ENCODE measurements at places on chromosomes 1 and 21.

DNA sequence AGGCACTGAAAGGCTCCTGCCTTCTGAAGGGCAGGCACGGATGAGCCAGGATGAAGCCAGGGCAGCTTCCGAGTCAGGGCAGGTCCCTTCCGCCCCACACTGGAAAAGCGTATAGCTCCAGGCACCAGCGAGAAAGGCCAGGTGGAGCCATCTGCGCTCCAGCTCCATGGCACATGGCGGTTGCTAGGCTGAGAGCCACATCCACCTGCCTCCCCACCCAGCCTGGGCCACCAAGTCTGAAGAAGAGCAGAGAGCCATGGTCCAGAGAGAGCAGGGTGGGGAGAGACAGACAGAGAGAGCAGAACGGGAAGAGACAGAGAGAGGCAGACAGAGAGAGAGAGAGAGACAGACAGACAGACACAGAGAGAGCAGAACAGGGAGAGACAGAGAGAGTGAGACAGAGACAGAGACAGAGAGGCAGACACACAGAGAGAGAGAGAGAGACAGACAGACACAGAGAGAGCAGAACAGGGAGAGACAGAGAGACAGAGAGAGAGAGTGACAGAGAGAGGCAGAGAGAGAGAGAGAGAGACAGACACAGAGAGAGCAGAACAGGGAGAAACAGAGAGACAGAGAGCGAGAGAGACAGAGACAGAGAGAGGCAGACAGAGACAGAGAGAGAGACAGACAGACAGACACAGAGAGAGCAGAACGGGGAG, 5.2 kb downstream of the FNDC10 start:
- DNase-seq: no peak

GRCh38 chr1:64616039-64616438, 128.8 kb upstream of the RAVER2 start:
- DNase-seq: no peak

DNA sequence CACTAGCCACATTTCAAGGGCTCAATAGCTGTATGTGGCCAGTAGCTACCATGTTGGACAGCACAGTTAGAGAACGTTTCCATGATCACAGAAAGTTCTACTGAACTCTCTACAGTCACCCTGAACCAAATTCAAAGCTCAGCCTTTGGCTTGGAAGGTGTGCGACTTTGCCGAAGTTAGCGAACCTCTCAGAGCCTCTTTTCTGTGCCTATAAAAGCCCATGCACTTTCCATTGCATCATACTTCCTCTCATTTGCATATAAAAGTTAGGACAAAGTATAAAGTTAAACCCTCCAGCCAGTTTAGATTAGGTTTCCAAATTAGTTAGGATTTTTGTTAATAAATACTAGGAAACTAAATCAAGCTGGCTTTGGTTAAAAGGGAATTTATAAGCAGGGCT, 4.7 kb upstream of the SLC1A7 start:
- DNase-seq: no peak

DNA sequence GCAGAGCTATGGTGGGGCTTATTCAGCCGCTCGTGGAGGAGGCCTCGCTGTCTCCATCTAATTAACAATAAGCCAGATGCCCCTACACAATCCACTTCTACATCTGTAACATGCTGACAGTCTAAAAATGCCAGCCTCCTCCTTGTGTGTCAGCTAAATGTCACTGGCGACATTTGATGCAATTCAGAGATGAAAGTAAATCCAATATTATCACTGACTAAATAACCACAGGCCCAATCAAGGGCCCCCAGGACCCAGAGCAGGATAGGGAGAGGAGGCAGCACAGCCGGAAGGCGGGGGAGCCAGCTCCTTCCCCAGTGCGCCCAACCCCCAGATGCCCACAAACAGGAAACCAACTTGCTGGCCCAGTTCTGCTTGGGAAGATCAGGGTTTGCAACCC, 76.6 kb downstream of the DMRTA2 start:
- DNase-seq: no peak

DNA sequence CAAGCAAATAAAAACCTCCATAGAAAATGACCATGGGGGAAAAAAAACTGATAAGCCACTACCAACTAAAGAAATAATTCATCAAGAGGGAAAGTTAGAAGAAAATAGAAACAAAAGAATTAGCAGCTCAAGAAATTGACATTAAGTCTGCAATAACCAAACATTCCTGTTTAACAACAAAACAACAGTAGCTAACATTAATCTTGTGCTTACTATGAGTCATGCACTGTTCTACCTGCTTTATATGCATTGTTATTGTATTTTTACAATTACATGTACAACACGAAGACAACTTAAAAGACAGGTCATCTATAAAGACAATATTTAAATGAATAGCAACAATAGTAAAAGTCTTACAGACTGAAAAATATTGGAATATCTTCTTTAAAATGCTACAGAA, 34.4 kb upstream of the LRRC7 start:
- no peak for DNase-seq

DNA sequence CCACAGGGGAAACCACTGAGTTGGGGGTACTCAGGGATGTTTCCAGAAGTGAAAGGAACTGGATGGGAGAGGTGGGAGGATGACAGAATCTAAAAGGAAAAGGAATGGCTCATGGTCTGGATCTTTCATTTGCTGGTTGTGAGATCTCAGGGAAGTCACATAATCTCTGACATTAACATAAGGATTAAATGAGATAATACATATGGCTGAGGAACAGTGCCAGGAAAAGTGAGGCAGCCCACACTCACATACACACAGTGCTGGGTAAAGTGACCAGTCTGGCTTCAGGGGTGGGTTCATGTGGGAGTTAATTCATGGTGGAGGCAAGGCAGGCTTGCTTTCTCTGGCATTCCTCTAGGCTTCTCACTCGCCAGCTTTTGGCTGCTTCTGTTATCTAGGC, 3.9 kb upstream of the PTCH2 start:
- DNase-seq: no peak

GRCh38 chr1:177830531-177831135, 139.2 kb downstream of the SEC16B start:
- no peak for DNase-seq

GRCh38 chr1:151142411-151143056, 3.9 kb downstream of the SEMA6C start:
- no peak for DNase-seq

GRCh38 chr1:94081566-94082344, 39.2 kb downstream of the ABCA4 start:
- no peak for DNase-seq

DNA sequence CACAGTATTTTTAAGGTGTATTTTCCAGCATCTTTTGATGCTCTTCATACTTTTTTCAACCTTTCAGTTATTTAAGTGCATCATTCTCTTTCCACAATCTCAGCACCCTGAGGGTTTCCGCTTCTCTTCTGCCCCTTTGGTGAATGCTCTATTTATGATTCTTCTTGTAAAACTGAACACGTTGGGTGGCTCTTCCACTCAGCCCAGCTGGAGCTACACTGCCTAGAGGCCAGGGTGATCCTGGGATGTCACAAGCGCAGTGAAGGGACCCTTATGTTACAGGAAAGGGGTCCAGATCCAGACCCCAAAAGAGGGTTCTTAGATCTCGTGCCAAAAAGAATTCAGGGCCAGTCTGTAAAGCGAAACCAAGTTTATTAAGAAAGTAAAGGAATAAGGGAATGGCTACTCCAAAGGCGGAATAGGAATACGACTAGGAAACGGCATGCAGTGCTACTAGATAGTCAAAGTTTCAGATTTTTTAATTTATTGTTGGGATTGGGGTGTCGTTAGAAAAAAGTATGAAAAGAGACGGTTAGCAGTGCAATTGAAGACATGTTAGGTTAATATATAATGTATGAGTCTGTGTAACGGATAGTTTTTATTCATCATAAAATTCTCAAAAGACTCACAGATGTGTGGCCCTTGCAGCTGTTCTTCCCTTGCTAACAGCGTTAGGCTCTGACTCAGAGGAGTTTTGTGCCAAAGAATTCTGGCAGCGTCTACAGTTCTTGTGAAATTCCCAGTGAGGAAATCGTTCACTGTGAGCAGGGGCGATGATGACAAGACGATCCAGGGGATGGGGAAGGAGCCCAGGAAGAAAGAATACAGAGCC, 14.4 kb upstream of the ERVH48-1 start:
- no peak for DNase-seq

DNA sequence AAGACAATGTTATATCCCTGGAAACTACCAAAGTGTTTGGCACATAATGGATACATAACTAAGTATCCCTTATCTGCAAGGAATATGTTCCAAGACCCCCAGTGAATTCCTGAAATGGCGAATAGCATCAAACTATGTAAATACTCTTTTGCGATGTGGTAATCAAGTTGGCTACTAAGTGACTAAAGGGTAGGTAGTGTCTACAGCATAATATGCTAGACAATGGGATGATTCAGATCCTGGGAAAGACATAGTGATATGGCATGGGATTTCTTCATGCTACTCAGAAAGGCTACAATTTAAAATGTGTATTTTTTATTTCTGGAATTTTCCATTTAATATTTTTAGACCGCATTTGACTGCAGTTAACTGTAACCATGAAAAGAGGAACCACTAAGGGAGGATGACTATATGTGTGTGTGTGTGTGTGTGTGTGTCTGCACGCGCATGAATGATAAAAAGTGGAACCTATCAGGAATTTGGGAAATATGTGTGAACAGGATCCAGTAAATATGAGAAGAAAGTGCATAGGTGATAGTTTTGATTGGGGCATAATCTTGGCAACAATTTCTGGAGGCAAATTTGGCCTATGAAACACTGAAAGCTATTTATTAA, 1899.9 kb downstream of the NCAM2 start:
- no peak for DNase-seq
